DMS79 (cell line): ENCODE measurements at places on chromosomes 12 and 14.
A peak's percentile ranks its signal among the peaks of the same experiment; 100 is the strongest.

DNA sequence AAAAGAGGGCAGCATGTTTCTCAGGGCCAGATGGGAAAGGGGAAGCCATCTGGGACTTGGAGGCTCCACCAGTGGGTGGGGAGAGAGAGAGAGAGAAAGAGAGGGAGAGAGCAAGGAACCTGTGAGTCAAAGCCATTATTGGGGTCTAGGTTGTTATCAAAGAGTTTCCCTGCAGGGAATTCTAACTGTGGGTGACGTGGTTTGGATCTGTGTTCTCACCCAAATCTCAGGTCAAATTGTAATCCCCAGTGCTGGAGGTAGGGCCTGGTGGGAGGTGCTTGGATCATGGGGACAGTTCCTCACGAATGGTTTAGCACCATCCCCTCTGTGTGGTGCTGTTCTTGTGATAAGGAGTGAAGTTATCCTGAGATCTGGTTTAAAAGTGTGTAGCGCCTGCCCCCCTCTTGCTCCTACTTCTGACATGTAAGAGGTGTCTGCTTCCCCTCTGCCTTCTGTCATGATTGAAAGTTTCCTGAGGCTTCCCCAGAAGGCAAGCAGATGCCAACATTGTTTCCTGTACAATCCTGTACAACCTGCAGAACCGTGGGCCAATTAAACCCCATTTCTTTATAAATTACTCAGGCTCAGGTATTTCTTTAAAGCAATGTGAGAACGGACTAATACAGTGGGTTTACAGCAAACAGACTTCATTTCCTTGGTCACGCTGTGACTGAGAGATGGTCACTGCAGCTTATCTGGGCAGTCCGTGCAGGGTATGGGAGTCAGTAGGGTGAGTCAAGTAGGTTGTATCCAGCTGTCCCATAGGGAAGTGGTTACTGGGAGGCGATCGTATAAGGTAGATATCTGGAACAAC, 52.4 kb downstream of the CCDC91 start:
- no peak for DNase-seq

DNA sequence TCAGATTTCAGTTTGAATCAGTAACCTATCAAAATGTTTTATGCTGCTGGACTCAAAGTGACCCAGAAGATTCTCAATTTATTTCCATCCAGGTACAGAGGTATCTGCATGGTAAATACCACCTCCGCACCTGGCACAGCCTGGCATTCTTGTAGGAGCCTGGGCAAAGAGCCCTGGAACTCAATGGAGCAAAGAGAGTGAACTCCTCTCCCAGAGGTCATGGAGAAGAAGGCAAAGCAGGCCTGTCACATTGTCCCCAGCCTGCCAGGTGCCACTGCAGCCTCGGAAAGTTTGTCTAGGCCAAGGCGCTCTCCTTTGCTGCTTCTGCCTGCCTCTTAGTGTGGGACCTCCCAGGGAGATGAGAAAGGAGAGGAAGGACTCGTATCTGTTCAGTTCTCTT, 319.8 kb downstream of the ZFP36L1 start:
- DNase-seq, result peak; percentile 50

DNA sequence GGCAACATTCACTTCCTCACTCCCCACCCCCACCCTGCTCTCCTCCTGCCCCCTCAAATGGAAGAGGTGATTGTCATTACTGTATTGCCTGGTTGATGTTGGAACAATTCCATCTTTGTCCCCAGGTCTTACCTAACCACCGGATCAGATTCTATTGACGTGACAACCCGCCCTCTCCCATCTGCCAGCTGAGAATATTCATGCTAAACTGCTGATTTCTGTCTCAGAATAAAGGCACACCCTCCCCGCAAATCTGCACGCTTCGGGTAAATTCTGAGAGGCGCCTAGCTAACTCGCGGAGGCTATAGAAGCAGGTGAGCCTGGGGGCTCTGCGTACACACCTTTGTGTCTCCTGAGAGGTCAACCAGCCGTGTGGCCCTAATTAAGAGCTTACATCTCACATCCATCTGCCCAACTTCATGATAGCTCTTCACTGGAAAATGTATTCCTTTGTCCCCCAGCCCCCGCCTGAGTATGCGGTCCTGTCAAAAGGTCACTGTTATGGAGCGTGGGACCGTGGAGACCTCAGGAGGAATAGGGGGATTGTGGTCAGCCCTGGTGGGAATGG, 1054.3 kb downstream of the VRK1 start:
- DNase-seq, result peak; percentile 77

DNA sequence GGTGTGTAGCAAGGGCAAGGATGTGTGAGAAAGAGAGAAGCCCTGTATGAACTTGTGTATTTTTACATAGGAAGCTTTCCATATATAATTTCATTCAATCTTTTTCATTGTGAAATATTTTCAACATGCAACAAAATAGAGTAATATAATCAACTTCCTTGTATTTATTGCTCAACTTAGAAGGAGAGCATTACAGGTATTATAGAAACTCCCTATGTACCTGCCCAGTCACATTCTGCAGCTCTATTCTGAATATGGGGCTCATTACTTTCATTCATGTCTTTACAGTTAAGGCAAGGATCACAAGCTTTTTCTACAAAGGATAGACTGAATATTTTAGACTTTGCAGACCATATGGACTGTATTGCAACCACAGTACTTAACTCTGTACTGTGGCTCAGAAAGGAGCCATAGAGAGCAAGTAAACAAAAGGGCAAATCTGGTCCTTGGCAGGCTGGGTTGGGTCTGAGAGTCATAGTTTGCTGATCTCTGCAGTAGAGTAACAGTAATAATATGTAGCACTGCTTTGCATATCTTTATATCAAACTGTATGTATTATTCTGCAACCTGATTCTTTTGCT, 11.3 kb downstream of the NR1H4 start:
- no peak for DNase-seq
